ENCODE measurements at places on chromosomes 13 and 19.
A peak's percentile ranks its signal among the peaks of the same experiment; 100 is the strongest.

DNA sequence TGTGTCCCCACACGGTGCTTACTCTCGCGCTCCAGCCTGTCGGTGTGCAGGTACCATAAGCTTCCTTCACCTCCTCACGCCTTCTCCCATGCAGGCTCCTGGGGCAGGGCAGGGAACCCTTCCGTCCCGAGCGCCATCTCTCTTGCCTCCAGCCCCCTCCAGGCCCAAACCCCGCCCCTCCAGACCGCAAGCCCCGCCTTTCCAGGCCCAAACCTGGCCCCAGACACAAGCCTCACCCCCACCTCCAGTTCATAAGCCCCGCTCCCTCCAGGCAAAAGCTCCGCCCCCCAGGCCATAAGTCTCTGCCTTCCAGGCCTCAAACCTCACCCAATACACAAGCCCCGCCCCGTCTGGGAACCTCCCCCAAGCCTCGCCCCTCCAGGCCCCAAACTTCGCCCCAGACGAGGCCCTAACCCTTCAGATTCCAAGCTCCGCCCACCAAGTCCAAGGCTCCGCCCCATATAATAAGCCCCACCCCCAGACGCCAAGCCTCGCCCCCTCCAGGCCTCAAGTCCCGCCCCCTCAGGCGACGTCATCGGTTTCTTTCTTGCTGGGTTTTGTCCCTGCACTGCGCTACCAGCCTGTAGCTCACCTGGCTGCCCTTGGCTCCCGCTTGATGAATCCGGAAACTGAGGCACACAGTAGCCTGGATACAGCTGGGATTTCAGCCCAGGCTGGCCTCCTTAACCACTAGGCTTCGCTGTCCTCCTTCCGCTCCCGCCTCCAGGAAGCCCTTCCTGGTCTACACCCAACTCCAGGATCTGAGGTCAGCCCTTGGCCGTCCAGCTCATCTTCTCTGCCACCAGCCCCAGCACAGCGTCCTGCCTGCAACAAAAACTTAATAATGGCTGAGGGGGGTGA, 16.1 kb downstream of the MKNK2 start:
- peak; percentile 87 for DNase-seq

DNA sequence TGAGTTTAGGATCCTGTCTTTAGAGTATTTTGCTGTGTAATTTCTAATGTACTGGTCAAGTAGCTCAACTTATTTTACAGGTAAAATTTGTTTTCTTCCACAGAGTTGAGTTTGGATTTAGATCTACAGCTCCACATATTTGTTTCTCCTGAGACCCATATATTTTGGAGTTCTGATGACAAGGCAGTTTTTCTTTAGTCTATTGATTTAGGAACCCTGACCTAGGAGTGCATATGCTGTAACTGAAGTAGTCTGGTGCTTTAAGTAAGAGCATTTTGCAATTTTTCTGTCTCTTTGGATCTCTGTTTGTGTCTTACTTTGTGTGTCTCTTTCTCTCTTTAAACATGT, 19.5 kb upstream of the SPRY2 start:
- no peak for DNase-seq

DNA sequence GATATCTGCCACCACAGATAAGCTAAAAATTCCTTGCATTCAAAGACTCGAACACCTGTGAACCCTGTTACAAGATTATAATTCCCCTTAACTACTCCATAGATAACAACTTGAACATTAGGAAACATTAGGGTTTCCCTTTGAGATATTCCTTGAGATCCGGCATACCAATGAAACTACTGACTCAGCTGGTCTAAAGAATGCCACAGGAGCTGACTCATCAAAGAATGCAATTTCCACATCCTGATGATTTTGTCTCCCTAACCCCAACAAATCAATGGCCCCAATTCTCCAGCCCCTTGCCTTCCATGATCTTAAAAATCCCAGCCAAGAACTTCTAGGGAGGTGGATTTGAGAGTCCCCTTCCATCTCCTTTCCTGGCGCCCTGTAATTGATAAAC, 35.6 kb upstream of the ZNF599 start:
- DNase-seq = no peak

DNA sequence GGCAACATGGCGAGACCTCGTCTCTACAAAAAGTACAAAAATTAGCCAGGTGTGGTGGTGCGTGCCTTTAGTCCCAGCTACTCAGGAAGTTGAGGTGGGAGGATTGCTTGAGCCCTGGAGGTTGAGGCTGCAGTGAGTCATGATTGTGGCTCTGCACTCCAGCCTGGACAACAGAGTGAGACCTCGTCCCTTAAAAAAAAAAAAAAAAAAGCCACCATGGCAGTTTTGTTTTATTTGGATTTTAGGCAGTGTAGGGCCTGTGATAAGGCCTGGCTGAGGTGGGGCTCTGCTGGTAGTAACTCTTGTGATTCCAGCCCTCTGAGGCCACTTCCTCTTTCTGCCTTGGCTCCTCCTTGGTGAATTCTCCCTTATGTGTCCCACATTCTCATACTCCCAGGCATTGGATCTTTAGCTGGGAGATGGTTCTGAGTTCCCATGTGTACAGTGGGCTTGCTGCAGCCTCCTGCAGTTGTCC, 39.2 kb downstream of the GATAD2A start:
- peak; percentile 46 for DNase-seq

DNA sequence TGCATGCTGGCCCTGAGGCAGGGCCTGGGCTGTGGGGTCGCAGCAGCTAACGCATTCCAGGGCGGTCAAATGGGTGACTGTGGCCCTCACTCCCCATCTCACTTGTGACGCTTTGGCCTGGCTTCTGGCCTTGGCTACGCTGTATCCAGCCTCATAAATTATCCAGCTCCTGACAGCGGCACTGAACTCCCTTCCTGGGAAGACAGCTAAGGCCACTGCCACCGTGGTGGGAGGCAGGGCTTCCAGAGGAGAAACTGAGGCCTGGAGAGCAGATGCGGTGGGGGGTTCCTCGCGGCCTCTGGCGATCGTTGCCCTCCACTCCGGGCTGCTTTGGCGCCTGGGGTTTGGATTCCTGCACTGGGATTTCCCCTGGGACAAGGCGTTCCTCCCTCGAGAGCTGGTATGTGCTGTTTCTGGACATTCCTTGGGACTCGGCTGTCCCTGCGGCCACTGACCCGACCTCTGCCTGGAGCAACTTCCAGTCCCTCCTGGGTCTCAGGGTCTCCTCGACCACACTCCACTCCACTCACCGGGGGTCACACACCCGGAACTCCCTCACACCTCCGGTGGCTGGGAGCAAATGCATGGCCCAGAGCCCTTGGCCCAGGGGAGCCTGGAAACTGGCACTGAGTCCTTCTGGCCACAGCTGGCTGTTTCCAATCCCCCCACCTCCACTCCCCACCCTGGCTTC, 3.4 kb downstream of the TBXA2R start:
- peak; percentile 13 for DNase-seq

DNA sequence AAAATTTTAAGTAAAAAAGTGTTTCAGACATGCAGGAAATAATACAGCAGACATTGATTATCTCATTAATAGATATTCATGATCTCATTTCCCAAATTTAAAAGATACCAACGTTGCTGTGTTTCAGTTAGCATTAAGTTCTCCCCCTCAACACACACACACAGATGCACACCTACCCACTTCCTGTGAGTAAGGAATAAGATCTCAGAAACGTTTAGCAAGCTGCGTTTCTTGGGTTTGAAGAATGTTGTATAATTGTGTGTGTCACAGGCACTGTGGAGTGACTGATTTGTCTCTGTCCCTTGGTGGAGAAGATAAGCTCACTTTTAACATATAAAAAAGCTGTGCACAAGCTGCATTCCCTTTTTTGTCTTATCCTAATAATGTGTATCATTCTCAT, 196.8 kb downstream of the PDS5B start:
- peak; percentile 46 for DNase-seq

GRCh38 chr13:30569901-30570576, 47.7 kb upstream of the USPL1 start:
- peak; percentile 21 for DNase-seq

- no peak for DNase-seq
Measured at GRCh38 chr19:47122359-47123335, 8.0 kb upstream of the SAE1 start.

DNA sequence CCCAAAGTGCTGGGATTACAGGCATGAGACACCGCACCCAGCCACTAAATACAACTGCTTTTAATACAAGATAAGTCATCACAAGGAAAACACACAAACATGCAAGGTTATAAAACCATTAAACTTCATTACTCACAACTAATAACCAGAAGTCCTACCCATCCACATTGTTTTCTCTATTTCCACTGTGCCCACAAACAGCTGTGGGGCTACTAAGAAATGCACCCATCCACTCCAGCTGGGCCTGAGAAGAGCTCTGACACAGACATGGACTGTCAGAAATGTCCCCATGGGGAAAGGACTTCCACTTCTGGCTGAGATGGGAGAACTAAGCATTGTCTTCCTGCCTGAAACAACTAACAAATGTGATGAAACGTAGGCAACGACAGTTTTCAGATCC, 17.2 kb downstream of the SAFB2 start:
- no peak for DNase-seq

- DNase-seq = no peak
Measured at GRCh38 chr13:22270881-22271280, 600.0 kb downstream of the FGF9 start.
